ENCODE measurements at places on chromosomes 16 and 17. TPM values are rescaled to one million over a fixed set of nuclear protein-coding genes. Genes with fewer than 3 reads are reported as not detected.

Gene FAM20A
- not detected for total RNA-seq

Gene VMO1
- not detected for total RNA-seq

Gene RNF157
- total RNA-seq = 30.4 TPM

GRCh38 chr17:60163108-60163784 is 13.5 kb downstream of the CA4 start:
- no peak for DNase-seq

DNA sequence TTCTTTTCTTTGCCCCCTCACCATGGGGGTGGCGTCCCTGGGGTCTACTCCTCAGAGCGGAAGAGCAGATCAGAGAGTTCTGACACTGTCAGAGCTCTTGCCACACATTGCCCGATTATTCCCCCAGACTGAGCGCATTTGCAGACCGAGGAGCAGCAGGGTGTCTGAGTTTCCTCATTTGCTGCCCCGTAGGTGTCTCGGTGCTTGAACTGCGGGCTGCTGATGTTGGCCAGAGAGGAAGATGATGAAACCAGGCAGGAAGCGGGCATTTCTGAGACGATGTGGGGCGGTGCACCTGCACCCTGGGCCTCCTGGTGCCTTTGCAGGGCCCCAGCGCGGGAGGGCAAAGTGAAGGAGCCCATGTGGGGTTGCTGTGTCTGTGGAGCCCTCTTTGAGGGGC is 55.2 kb downstream of the ARSG start:
- DNase-seq = peak; percentile 79

GRCh38 chr17:59105852-59106462 is 723 bp downstream of the TRIM37 start:
- DNase-seq = peak; percentile 69
